ENCODE measurements at places on chromosomes 2 and 18. TPM values are rescaled to one million over a fixed set of nuclear protein-coding genes. Genes with fewer than 3 reads are reported as not detected.
A peak's percentile ranks its signal among the peaks of the same experiment; 100 is the strongest.

- DNase-seq = no peak
Observed at GRCh38 chr2:78928502-78928901, 97.0 kb upstream of the REG3G start.

DNA sequence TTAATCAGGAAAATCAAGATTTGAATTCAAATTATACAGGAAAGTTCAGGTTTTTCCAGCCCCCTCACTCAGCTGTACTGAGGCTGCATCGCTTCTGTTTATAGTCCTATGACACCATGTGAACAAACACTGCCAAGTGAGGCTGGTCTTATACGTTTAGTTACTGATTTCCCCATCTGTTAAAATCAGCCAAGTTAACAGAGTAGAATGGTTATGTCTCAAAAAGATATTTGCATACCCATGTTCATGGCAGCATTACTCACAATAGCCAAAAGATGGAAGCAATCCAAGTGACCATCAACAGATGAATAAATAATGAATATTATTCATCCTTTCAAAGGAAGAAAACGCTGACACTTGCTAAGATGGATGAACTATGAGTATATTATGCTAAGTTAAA, 43.8 kb downstream of the REEP1 start:
- no peak for DNase-seq

DNA sequence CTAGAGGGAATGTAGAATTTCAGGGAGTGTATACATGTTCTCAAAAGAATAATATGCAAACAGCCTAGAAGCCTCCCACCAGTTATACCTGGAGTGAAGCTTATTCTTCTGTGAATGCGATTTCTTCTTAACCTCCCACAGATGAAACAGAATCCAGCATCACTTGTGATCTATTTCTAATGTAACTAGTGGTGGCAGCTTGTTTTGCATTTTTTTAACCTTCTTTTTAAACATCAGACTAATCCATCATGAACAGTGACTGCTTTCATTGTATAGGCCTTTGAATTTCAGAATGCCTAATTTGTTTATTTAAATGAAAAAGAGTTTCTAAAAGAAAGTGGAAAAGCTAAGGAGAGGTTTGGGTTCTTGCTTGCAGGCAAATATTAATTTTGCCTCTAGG, 85.7 kb upstream of the EPHA4 start:
- DNase-seq = no peak

DNA sequence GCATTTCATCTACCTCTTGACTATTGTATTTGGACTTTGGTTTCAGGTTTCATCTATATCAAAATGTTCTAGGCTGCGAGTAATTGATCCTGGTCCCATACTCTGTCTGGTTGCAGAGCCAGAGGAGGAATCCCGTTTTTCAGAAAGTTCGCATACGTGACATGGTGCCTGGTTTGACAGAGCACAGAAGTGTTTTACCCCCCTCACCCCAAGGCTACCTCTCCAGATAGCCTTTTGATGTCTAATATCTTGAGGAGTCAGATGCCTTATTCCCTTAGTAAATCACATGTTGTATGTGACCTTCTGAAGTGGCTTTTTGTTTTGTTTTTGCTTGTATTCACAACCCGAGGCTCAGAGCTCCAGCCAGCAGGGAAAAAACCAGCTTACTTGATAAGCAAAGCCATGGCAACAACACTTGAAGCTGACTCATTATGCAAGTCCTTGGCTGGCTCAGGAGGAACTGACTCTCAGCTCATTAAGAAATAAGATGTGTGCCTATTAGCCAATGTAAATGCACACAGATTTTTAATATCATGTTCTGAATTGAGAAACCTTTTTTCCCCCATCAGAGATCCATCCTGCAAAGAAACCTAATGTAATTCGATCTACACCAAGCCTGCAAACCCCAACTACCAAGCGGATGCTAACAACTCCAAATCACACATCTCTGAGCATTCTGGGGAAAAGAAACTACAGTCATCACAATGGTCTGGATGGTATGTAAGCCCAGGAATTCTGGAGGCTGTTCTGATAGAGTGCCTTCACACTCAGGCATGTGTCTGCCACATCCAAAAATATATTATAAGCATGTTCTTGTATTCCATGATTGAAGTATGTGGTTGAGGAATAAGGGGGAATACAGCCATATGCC, 41.4 kb downstream of the OXER1 start:
- DNase-seq = peak; percentile 29

DNA sequence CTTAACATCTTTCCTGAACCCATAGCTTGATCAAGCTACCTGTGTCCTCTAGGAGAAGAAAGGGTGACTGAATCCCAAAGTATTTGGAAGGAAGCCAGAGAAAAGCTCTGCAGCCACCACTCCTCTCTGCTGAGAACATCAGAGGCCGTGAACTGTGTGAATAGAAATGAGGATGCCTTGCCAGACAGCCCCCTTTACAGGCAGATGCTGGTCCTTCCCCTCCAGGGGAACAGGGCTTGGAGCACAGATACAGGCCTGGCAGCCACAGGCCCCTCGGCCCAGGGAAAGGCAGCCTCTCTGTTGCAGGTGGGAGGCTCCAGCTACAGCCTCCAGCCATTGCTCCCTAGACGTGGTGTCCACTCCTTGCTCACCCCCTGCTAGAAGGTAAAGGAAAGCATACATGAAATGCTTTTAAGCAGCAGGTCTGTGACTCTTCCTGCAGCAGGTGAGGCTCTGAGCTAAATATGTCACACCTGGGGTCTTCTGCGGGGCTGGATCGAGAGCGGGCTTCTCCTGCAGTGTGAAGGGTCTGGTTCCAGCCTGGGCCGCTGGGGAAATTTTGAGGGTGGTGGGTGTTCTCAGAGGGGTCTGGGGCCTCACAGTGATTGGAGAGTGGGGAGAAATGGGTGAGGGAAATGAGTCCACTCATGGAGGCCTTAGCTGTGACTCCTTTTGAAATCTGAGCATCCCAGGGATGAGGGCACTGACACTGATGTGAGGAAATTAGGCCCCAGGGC, 234.0 kb downstream of the KLHL29 start:
- DNase-seq = no peak

DNA sequence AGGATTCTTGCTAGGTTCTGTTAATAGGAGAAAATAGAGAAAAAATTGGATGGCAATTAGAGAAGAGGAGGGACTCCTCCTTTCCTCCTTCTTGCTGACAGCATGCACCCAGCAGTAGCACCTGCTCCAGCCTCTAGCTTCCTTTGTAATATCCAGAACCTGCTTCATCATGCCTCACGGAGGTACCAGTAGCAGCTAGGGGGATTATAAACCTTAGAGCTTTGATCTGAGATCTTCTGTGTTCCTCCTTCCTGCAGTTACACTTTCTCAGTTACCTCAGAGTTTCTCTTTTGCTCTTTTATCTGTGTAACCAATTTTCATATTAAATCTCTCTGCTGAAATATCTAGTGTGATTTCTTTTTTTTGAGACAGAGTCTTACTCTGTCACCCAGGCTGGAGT, 16.6 kb downstream of the DPP4 start:
- no peak for DNase-seq

GRCh38 chr2:131584940-131585339, 57.3 kb downstream of the CCDC74A start:
- DNase-seq = no peak

GRCh38 chr2:73034661-73035375, 36.7 kb downstream of the SFXN5 start:
- DNase-seq = no peak

Gene SLC4A5
- total RNA-seq = 0.11 TPM

DNA sequence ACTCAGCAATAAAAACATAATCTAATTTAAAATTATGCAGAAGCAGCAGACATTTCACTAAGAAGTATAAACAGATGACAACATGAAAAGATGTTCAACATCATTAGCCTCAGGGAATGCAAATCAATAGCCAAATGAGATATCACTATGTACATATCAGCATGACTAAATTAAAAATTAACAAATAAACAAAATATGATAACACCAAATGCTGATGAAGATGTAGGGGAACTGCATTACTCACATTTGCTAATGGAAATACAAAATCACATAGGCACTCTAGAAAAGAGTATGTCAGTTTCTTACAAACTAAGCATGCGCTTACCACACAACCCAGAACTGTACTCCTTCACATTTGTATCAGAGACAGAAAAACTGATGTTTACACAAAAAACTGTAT, 487.2 kb upstream of the REG3G start:
- no peak for DNase-seq

- DNase-seq = no peak
Observed at GRCh38 chr2:18074476-18074875, 196.0 kb downstream of the KCNS3 start.

Gene SPP2
- not detected for total RNA-seq
